Natural killer cell treated with Interleukin-12 subunit alpha and Interleukin-12 subunit beta and Interleukin-15 and Interleukin-18, amount 100 ng/mL, for 72 hours (primary cell): ENCODE measurements at places on chromosomes 3 and 15. TPM values are rescaled to one million over a fixed set of nuclear protein-coding genes. Genes with fewer than 3 reads are reported as not detected.

GRCh38 chr3:160124224-160124623, 101.0 kb upstream of the C3orf80 start:
- no peak overlapping the region for H3K27ac ChIP-seq
- H3K36me3 ChIP-seq = no peaks in the 10 kb centered on the region
- H3K4me3 ChIP-seq = no peak overlapping the region
- peaks cover 15% of the 10 kb centered on the region for H3K27me3 ChIP-seq
- no peak for DNase-seq
- H3K4me1 ChIP-seq = peaks cover 1% of the 10 kb centered on the region

DNA sequence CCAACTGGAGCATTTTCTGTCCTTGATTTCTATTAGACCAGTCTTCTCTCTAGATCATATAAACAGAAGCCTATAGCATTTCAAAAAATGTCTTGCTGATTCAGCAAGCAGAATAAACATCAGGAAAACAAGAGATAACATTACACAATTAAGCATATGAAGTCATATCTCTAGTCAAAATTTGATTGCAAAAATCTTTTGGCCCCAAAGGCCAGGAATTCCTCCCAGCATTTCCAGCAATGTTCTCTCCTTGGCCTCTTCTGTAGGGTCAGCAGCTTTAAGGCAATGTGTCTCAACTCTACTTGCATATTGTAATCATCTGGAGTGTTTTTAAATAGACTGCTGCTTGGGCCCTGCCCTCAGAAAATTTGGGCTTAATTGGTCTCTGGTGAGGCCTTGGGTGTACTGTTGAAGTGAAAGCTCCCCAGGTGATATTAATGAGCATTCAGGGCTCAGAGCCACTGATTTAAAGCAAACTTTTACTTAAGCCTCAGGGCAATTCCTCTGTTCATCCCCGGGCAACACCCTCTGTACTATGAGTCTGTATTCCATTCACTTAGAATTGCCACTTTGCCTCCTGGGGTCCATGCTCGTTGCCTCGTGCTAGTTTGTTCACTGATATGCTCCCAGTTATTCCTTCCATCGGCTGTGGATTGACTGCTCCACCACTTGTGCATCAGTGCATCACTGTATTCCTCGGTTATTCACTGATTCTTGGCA, 1072.6 kb downstream of the ROBO2 start:
- DNase-seq = no peak
- H3K4me3 ChIP-seq = no peak overlapping the region
- no peaks in the 10 kb centered on the region for H3K27me3 ChIP-seq
- no peaks in the 10 kb centered on the region for H3K36me3 ChIP-seq

The XYLB gene
- 3.8 TPM for total RNA-seq

The CD200 gene
- total RNA-seq = 0.17 TPM
